ENCODE measurements at places on chromosomes 3 and 15. TPM values are rescaled to one million over a fixed set of nuclear protein-coding genes. Genes with fewer than 3 reads are reported as not detected.

ULK4 gene
- total RNA-seq, result 19.1 TPM

ECE2 gene
- not detected for total RNA-seq

VIPR1 gene
- total RNA-seq, result not detected

SCN11A gene
- total RNA-seq, result not detected

EFCAB12 gene
- not detected for total RNA-seq

KBTBD13 gene
- total RNA-seq, result not detected

MOBP gene
- total RNA-seq, result not detected

SLC7A14 gene
- total RNA-seq, result 2.0 TPM

OXTR gene
- 0.73 TPM for total RNA-seq

INKA1 gene
- total RNA-seq, result 6.2 TPM

ZIC1 gene
- 21.7 TPM for total RNA-seq

PRSS50 gene
- not detected for total RNA-seq

RCCD1 gene
- total RNA-seq, result 16.6 TPM

XPC gene
- total RNA-seq, result 42.6 TPM

ADPGK gene
- 54.9 TPM for total RNA-seq

FAM107A gene
- total RNA-seq, result not detected

SLC28A2 gene
- total RNA-seq, result not detected

CTSH gene
- 2.5 TPM for total RNA-seq

PLIN1 gene
- not detected for total RNA-seq

CFAP161 gene
- total RNA-seq, result under 0.01 TPM

IMPG2 gene
- total RNA-seq, result 0.20 TPM

SLC28A1 gene
- total RNA-seq, result not detected

SERINC4 gene
- 0.20 TPM for total RNA-seq

CCNL1 gene
- total RNA-seq, result 111 TPM
